ENCODE measurements at places on chromosomes 6 and 20.

DNA sequence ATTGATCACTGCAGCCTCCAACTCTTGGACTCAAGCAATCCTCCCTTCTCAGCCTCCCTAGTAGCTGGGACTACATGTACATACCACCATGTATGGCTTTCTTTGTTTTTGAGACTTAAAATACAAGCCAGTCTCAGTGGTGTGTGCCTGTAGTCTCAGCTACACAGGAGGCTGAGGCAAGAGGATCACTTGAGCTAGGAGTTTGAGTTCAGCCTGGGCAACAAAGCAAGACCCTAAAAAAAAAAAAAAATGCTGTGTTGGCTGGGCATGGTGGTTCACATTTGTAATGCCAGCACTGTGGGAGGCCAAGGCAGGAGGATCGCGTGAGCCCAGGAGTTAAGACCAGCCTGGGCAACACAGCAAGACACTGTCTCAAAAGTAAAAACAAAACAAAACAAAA lies 51.7 kb downstream of the UBR2 start:
- no peak for DNase-seq

GRCh38 chr6:43359381-43359780 lies 10.1 kb downstream of the ZNF318 start:
- peak; percentile 24 for DNase-seq

DNA sequence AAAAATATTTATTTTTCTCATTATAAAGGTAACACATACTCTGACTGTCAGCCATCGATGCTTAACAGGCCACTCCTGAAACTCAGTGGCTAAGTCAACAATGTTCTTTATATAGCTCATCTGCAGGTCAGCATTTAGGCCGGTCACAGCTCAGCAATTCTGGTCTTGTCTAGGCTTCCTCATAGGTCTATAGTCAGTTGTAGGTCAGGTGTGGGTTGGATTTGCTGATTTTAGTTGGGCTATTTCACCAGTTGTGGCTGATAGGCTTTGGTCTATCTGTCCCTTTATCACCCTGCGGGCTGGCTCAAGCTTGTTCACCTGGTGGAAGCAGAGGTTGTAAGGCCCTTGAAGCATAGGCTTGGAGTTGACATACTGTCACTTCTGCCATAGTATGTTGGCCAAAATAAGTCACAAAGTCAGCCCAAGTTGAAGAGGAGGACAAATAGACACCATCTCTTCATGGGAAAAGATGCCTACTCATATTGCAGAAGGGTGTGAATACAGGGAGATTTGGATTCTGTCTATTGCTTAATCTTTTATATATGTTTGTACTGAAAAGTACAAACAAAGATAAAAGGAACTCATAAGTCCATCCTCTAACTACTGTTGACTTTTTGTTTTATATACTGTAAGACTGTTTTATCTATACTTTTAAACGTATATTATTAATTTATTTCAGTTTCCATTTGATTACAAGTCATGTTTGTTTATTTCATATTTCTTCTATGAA lies 75.0 kb downstream of the BCKDHB start:
- no peak for DNase-seq

DNA sequence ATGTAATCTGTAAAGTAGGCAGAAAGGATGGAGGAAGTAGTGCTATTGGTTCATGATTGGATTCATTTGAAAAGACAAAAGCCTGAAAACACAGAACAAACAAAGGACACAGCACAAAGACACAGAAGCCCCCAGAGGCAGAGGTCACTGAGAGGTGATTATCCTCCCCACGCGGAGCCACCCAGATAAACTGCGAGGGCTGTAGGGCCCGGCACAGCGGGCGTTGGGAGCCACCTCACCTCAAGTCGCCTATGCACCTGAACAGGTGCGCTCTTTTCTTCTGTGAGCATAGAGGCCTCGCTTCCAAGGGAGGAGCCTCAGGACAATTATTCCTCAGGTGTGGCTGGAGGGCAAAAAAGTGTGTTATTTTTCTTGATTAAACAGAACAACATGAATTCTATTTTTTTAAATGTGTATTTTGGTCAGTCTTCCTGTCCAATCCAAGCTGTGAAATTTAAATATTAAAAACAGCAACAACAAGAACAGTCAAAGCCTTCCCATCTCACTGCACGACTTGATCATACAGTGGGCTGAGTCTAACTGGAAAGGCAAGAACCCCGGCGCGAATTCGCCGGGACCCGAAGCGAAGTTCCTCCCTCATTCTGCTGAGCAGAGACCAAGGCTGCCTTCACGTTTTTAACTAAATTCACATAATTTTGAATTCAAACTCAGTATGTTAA lies 205.3 kb downstream of the THBS2 start:
- no peak for DNase-seq

DNA sequence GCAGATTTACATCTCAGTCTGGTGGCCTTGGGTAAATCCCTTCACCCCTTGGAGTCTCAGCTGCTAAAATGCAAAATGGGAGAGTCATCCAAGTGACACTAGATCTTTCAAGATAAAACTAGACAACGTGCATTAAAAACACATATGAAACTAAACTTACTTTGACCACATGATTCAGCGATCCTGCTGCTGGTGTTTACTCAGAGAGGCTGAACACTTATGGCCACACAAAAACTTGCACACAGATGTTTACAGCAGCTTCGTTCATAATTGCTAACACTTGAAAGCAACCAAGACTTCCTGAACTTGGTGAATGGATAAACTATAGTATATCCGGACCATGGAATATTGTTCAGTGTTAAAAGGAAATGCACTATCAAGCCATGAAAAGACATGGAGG lies 55.3 kb upstream of the GPR6 start:
- no peak for DNase-seq

Data from HFFc6 (cell line).